G401 (cell line): ENCODE measurements at places on chromosomes 7 and 10.

DNA sequence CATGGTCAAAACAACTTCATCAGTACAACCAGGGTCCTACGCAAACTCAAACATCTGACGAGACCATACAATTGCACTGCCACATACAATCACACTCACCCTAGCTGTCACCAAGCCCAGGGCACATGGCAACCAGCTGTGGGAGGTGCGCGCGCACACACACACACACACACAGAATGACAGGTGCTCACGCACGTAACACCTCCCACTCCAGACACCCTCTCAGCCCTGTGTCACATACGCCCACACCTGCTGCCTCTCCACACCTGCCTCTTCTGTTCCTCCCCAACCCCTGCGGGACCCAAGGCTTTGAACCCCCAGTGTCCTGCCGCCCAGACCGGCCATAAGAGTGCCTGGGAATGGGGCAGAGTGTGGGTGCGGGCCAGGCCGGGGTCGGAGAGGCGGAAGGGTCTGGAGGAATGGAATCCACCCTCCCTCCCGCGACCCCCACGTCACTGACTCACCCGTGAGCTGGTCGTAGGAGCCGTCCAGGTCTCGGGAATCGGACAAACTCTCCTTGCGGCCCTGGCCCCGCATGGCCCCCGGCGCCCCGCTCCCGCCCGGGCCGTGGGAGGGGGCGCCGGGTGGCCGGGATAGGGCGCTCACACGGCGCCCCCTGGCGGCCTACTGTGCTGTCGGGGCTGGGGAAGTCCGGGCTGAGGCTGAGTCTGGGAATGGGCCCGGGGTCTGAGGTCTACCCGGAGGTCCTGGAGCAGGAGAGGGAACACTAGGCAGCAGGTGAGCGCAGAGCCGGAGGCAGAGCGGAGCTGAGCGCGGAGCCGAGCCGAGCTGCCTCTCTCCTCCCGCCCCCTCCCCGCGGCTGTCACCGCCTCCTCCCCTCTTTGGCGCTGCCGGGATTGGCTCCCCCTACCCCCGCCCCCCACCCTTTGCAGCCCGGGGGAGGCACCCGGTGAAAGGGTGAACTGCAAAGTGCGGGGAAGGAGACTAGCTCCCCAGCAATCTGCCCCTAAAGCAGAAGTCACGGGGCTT is at the start of gene KCNIP2:
KCNIP2 (minus strand) TSS at position 769 of the 990 bp plus-strand sequence; CDS start at position 537, 232 bp downstream.
- DNase-seq: peak; percentile 27

DNA sequence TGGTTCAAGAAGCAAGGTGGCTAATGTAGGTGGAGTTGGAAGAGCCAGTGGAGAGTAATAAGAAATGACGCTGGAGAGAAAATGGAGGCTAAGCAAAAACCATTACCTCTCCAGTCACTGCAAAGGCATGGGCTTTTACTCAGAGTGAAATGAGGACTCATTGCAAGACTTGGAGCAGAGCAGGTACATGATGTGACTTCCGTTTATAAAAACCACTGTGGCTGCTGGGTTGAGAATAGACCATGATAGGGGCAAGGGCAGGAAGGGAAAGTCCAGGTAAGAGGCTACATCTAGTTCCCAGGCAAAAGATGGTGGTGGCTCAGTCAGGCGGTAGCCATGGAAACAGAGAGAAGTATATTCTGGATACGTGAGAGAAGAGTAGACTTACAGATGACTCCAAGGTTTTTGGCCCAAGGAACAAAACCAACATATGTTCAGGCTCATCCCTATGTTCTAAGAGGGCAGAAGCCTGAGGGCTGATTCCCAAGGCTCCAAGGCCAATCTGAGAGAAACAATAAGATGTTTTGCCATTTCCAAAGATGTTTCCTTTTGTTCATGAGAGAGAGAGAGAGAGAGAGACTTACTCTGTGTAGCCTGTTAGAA is 21.5 kb upstream of the PDE1C start:
- DNase-seq: peak; percentile 20

DNA sequence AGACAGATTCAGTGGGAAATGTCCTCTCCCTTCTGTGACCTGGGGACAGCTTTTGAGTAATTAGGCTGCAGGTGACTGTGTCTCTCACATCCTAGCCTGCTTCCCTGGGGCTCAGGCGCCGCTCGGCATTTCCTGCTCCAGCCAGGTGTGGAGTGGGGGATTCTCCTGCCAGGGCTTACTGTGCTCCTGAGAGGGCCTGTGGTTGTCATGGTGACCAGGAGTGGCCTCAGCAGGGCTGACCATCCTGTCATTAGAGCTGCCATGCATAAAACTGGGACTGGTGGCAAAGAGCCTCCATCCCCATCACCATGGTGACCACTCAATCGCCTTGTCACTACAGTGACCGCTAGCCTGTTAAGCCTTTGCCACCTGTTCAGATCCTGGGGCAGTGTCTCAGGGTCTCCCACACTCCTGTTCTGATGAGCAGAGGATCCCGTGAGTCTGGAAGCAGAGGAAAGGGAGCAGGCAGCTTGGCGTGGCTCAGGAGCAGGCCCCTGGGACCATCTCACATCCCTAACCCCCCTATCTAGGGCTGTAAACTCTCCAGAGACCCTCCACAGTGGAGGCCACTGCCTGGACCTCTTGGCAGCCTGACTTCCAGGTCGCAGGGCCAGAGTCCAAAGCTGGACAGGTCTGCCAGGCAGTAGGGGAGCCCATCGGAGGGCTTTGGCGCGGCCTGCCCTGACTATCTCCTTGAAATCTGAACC is at the start of gene GCK:
GCK (minus strand) TSS at position 154 of the 707 bp plus-strand sequence. CDS start 486 bp downstream, outside the sequence.
- DNase-seq: peak; percentile 95

GRCh38 chr10:132679217-132679595 is 106.7 kb downstream of the NKX6-2 start:
- DNase-seq: no peak

- peak; percentile 81 for DNase-seq
Measured at GRCh38 chr7:100177045-100178001, at the start of the genes GPC2 and STAG3. TSS of gene GPC2 (minus strand) at chr7:100177381. CDS start at chr7:100177199, 182 bp downstream. TSS of gene STAG3 (plus strand) at chr7:100177918. CDS start at chr7:100180557, 2,639 bp downstream.

- no peak for DNase-seq
Measured at GRCh38 chr10:10318856-10319255, 698.8 kb upstream of the CELF2 start.

- DNase-seq: peak; percentile 4
Measured at GRCh38 chr10:130064783-130065182, 45.8 kb downstream of the C10orf143 start.

DNA sequence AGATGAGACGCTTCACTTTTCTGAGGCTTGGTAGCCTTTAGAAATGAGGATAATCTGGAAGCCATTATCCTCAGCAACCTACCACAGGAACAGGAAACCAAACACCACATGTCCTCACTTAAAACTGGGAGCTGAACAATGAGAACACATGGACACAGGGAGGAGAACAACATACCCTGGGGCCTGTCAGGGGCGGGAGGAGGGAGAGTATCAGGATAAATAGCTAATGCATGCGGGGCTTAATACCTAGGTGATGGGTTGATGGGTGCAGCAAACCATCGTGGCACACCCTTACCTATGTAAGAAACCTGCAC is 48.9 kb downstream of the LRGUK start:
- no peak for DNase-seq

- no peak for DNase-seq
Measured at GRCh38 chr10:124699471-124700292, 44.5 kb downstream of the FAM53B start.

DNA sequence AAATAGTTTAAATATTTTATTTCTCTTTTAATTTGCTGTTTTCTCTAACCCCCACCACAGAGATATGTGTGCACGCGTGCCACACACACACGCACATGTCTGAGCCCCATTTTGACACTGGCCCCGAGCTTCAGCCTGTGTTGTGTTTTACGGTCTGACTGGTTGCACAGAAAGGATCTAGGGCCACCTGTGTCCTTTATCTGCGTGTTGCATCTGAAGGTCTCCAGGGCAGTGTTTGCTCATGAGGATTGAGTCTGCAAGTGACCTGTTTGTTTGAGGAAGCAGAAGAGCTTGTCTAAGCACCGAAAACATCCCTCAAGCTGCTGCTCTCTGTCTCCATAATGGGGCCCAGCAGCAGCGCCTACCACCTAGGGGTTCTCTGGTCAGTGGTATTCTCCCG is 266.4 kb upstream of the LYZL1 start:
- DNase-seq: no peak

DNA sequence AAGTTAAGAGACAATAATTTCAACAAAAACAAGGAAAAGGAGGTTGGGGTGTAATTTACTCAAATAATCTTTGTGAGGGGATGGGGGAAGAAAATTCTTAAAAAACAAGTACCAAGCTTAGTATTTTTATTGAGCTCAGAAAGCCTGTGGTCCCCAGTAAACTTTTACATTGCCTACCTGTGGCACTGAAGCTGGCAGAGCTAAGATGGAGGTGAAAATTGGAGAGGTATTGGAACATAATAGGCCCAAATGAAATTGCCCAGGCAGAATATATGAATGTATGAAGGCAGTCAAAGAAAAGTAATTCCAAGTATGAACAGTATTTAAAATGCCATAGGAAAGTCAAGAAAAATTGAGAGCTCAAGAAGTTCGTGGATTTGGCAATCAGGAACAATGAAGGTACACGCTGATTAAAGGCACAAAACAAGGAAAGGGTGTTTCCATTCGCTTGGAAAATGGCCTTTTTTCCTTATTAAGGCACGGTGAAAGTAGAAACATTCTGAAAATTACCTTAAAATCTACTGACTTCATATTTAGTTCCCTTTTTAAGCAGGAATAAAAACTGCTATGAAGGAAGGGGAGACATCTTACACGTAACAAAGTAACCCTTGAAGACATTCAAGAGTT is 3.4 kb upstream of the KMT2E start:
- DNase-seq: peak; percentile 50

GRCh38 chr7:29641651-29642050 is 78.0 kb downstream of the PRR15 start:
- no peak for DNase-seq

- no peak for DNase-seq
Measured at GRCh38 chr10:33329178-33329577, 5.3 kb downstream of the NRP1 start.

DNA sequence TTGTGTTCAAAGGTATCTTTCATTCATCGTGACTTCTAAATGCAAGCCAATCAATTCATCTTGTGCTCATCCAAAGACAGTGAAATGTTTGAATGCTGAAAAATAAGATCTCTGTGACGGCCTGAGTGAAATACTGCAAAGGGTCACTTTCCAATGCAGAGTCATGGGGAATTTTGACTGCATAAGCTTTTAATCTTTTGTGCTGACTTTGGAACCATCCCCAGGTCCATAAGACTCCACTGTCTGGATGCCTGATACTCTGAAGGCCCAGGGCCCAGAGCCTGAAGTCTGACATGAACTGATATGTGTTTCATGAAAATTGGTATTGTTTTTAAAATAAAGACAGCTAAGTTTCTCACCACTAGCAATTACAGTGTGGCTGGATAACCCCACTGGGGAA is 39.0 kb downstream of the PPP1R3C start:
- no peak for DNase-seq

DNA sequence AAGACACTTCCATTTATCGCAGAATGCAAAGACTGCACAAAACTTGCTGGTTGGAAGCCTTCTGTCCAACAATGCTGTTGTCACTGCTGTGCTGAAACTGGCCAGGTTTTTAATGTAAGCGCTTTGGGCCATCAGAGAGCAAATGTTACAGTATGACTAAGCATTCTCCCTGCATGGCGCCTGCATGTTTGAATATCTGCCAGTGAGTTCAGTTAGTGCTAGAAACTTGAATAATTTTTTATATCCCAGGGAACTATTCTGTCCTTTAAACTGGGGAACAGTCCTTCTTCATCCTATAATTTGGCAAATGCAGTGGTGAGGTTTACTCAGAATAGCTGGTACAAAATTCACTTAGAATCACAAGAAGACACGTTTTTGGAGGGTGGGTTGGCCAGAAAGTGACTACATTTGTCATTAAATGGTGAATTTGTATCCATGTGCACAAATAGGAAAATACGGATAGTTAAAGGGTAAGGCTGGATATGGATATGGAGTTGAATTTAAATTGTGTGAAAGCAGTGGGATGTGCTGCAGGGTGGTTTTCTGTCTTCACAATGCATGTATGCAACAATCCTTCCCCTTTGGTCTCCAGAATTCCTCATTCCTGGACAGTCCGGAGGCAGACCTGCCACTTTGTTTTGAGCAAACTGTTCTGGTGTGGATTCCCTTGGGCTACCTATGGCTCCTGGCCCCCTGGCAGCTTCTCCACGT is 1.7 kb downstream of the ABCC2 start:
- DNase-seq: no peak

GRCh38 chr7:30147223-30147622 is 12.4 kb downstream of the MTURN start:
- no peak for DNase-seq

GRCh38 chr10:112988839-112989406 is 38.9 kb downstream of the TCF7L2 start:
- DNase-seq: no peak
